Heart right ventricle (tissue), 16 donors: ENCODE measurements at places on chromosomes 13 and 19. TPM values are rescaled to one million over a fixed set of nuclear protein-coding genes. Genes with fewer than 3 reads are reported as not detected.

The ZNF667 gene
- total RNA-seq, result 4.7 TPM

GRCh38 chr13:54513254-54513653, 1484.6 kb downstream of the OLFM4 start:
- DNase-seq, result no peak

DNA sequence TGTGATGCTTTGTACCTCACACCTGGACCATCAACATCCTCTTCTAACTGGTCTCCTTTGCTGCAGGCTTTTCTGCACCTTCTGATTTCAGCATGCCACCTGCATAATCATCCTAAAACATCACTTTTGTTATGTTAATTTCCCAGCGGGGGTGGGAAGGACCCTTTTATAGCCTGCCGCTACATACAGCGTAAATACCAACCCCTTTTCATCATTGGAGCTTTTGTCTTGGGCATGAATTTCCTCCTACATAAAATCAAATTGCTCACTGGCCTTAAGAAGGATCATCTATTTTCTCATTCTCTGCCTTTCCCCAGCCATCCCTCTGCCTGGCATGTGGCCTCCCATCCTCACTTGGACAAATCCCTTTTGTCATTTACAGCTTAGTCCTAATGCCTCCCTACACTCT, 124.7 kb downstream of the RBM26 start:
- DNase-seq, result no peak

The LIM2 gene
- total RNA-seq, result not detected

DNA sequence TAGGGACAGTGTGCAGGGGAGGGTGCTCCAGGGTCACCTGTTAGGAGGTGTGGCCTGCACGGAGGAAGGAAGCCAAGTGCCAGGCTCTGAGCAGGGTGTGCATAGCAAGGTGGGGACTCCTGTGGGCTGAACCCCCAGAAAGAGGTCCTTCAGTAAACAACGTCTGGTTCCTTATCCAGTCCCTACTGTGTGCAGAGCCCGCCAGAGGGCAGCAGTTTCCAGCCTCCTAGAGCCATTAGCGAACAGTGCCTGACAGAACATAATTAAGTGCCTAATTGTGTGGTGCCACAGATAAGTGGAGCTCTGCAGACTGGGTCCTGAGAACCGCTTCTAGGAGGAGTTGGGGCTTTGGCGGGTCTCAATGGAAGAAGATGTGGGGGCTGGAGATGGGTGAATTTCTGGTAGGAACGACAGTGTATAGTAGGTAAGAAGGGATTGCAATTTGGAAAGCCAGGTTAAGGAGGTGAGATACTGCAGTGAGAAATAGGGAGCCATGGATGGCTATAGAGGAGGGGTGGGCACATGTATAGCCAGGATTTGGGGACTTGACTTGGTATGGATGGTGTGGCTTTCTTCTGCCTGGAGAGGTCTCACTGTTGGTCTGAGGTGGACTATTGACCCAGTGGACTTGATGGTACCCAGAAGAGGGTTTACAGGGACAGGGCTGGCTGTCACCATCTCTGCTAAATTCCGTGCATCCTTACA, 323.1 kb downstream of the ZNF536 start:
- DNase-seq, result no peak

DNA sequence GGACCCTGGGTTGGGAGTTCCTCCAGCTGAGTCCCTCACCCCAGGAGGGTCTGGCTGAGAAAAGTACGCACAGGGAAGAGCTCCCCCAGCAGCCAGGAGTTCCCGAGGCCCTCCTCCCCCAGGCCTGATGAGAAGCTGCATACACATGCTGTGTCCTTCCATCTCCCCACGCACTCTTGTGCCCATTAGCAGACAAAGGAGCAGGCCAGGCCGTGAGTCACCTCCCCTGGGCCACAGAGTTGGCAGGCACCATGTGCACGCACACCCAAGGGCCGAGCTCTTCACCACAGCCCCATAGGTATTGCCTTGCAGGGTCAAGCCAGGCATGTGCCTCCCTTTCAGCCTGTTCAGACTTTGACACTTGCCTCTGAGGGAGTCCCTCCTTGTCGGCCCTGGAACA, 17.5 kb downstream of the MAU2 start:
- DNase-seq, result no peak

- no peak for DNase-seq
Observed at GRCh38 chr13:55887561-55887960, 1253.2 kb upstream of the PRR20A start.

The C13orf42 gene
- not detected for total RNA-seq

The LIN7B gene
- 17.6 TPM for total RNA-seq

The DPF1 gene
- 0.72 TPM for total RNA-seq

The NCAN gene
- total RNA-seq, result not detected

The ZNF284 gene
- total RNA-seq, result 1.8 TPM

The FCGBP gene
- 42.3 TPM for total RNA-seq

DNA sequence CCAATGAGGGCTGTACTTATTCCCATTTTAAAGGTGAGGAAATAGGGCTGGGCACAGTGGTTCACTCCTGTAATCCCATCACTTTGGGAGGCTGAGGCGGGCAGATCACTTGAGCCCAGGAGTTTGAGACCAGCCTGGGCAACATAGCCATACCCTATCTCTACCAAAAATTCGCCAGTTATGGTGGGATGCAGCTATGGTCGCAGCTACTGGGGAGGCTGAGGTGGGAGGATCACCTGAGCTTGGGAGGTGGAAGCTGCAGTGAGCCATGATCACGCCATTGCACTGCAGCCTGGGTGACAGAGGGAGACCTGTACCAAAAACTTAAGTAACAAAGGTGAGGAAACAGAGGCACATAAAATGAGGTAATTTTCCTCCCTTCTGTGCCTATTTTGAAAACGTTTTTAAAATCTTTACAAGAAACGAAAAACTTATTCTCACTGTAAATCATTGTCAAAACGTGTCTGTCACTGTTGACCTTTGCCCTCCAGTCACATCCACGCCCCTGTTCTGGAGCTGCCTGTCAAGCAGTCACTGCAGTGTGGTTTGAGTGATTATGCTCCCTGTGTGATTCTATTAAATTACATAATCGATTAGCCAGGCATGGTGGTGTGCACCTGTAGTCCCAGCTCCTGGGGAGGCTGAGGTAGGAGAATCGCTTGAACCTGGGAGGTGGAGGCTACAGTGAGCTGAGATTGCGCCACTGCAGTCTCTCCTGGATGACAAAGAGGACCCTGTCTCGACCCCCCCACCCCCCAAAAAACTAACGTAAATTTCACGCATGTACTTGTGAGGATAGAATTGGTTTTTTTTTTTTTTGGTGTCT, 12.5 kb downstream of the NOP53 start:
- no peak for DNase-seq

The ZNF528 gene
- total RNA-seq, result 21.4 TPM

The SMAD9 gene
- 3.7 TPM for total RNA-seq

The TSSK6 gene
- not detected for total RNA-seq

DNA sequence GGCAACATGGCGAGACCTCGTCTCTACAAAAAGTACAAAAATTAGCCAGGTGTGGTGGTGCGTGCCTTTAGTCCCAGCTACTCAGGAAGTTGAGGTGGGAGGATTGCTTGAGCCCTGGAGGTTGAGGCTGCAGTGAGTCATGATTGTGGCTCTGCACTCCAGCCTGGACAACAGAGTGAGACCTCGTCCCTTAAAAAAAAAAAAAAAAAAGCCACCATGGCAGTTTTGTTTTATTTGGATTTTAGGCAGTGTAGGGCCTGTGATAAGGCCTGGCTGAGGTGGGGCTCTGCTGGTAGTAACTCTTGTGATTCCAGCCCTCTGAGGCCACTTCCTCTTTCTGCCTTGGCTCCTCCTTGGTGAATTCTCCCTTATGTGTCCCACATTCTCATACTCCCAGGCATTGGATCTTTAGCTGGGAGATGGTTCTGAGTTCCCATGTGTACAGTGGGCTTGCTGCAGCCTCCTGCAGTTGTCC, 39.2 kb downstream of the GATAD2A start:
- DNase-seq, result no peak

DNA sequence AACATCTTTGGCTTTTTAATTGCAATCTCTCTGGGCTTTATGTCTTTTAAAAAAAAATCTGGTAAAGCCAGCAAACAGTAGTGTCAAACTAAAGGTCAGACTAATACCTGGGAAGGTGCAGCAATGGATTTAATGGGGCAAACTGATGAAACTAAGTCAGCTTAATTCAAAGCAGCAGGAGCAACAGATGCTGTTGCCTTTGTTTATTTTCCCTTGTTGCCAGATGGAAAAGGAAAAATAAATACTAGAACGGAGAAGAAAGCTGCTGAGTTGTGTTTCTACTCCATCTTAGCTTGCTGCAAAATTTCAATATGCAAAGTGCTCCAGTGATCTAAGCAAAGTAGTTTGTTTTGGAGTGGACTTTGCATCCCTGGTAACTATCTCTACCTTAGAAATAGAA, 1097.8 kb downstream of the PCDH17 start:
- no peak for DNase-seq

- DNase-seq, result no peak
Observed at GRCh38 chr13:80082396-80083080, 258.4 kb downstream of the SPRY2 start.

DNA sequence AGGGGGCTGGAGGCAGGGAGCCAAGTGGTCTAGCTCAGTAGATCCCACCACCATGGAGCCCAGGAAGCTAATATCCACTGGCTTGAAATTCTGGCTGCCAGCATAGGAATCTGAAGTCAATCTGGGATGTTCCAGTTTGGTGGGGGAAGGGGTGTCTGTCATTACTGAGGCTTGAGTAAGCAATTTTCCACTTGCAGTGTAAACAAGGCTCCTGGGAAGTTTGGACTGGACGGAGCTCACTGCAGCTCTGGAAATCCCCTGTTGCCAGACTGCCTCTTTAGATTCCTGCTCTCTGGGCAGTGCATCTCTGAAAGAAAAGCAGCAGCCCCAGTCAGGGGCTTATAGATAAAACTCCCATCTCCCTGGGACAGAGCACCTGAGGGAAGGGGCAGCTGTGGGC, 349.2 kb upstream of the KLHL1 start:
- DNase-seq, result no peak

DNA sequence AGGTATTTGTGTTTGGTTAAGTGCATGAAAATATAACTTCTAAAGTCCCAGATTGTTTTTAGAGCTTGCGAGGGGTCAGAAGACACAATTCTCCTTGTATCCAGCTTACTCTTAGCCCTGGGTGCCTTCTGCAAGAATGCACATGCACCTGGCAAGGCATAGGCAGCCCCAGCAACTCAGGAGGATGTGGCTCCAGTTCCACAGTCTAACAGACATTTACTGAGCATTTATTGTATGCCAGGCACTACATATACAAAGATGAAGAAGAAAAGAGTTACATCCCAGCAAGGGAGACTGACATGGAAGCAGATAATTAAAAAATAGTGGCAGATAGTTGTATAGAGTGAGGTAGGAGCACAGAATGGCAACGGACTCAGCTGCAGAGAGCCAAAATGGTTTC, 101.1 kb upstream of the FRY start:
- DNase-seq, result no peak

The GAPDHS gene
- total RNA-seq, result not detected

DNA sequence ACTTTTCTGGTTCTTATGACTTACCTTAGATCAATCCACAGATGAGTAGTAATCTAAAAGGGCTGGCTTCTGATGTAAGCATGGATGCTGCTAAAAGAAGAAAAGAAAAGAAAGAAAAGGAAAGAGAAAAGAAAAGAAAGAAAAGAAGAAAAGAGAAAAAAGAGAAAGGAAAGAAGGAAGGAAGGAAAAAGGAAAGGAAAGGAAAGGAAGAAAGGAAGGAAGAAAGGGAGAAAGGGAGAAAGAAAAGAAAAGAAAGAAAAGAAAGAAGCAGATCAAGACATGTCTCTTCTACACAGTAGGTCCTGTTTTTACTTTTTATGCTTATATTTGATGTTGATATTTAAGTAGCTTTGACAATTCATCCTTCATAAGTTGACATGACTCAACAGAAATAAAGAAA, 421.3 kb downstream of the DIAPH3 start:
- no peak for DNase-seq

- no peak for DNase-seq
Observed at GRCh38 chr13:21218351-21219035, 42.0 kb downstream of the MRPL57 start.

GRCh38 chr13:51325837-51326236, 13.7 kb upstream of the SERPINE3 start:
- DNase-seq, result no peak
